ENCODE measurements at places on chromosomes 12 and 14.

DNA sequence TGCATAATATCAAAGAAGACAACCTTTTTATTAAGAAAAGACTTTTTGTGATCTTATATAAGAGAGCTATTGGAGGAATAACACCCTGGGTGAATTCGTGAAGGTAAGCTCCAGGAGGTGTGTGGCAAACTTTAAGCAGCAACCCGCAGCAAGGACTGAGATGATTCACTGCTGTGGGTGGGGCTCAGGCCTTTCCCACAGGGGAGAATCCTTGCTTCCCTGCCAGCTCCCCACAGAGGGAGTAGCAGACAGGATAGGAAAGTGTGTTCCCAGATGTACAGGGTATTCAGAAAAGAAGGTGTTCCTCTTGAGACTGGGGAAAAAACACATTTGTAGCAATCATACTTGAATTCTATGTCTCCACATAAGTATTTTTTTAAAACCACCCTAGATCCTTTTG lies 9.2 kb downstream of the NDUFA12 start:
- no peak for DNase-seq

- DNase-seq, result no peak
These were observed 38.0 kb downstream of the SPPL3 start for GRCh38 chr12:120866108-120866507.

DNA sequence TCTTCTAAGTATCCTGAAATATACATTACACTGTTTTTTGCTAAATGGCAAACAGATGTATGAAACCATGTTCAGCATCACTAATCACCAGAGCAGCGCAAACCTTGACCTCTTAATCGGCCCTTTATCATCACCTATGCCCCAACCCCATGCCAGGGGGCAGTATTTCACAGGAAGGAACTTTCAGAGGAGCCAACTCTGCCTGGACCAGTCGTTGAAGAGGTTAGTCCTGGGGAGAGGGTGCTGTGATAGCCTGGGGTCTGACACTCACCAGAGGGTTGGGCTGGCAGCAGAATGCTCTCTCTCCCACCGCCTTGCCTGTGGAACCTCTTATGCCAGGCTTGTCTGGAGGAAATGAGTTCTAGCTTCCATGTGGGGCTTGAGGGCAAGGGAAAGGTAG lies 411.7 kb downstream of the TMEM117 start:
- DNase-seq, result no peak

- no peak for DNase-seq
These were observed 10.5 kb downstream of the PALS1 start for GRCh38 chr14:67251573-67252226.

- no peak for DNase-seq
These were observed 57.2 kb downstream of the SIX6 start for GRCh38 chr14:60566101-60566500.

DNA sequence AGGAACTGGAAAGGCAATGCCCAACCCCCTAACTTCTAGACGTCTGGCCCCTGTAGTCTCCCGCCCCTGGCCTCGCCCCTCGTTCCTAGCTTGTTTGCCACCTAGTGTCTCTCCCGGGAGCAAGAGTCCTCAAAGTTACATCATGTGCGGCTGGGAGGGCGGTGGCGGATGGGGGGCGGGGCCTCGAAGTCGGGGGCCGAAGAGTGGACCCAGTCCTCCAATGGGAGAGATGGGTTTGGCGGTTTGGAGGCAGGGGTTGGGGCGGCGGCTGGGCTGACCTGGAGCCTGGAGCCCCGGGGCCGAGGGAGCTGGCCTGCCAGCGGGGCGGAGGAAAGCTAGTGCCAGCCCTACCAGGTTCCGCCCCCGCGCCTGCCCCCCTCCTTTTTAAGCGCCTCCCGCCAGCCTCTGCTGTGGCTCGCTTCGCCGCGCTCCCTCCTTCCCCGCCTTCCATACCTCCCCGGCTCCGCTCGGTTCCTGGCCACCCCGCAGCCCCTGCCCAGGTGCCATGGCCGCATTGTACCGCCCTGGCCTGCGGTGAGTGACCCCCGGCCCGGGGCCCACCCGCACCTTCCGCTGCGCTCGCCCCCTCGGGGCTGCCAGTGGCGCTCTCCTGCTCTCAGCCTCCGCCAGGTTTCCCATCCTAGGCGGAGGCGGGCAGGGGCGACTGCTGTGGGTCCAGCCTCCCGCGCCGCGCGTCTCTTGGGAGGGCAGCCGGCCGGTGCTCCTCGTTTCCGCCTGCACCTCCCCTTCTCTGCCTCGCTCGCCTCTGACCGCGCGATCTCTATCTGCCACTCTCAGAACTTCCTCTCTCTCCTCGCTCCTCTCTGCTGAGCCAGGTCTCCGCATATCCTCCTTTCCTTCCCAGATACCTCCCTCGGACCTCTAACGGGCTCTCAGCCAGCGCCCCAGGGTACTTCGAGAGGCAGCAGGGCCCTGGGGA lies at the start of gene PCK2:
PCK2 (plus strand) TSS at position 411 of the 940 bp plus-strand sequence; CDS start at position 506, 95 bp downstream.
- DNase-seq, result peak; percentile 82

GRCh38 chr14:106691601-106692291 lies 1165.4 kb downstream of the TMEM121 start:
- peak; percentile 26 for DNase-seq

GRCh38 chr14:104928391-104929133 lies 3.9 kb downstream of the PLD4 start:
- no peak for DNase-seq

DNA sequence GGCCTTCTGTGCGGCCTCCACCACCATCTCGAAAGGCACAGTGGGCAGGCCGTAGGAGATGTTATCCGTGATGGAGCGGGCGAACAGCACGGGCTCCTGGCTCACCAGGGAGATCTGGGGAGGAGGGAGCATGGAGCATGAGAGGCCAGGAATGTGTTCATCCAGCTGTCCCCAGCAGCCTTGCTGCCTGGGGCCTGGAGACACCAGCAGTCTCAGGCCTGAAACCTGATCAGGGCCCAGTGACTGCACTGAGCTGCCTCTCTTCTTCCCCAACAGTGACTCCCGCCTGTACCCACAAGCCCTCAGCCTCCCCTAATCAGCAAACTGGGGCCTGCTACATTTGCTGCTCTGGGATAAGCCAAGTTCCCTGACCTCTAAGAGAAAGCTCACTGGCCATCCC lies 30.9 kb downstream of the ABCB9 start:
- DNase-seq, result no peak

- DNase-seq, result no peak
These were observed 1.7 kb downstream of the MMP17 start for GRCh38 chr12:131829791-131830334.

Measured in activated T-helper 1 cell treated with anti-CD3 and anti-CD28 coated beads, Interleukin-2, amount 50 U/mL, for 16 hours (primary cell).